AG04449 (cell line): ENCODE measurements at places on chromosomes 12 and 14.
A peak's percentile ranks its signal among the peaks of the same experiment; 100 is the strongest.

- DNase-seq, result no peak
These were observed 18.6 kb upstream of the PLEKHG3 start for GRCh38 chr14:64685371-64686281.

- DNase-seq, result no peak
These were observed 3.5 kb downstream of the LYZ start for GRCh38 chr12:69351462-69352236.

- no peak for DNase-seq
These were observed 16.5 kb downstream of the GMFB start for GRCh38 chr14:54472315-54472714.

- DNase-seq, result no peak
These were observed 90.2 kb downstream of the PPP1R12A start for GRCh38 chr12:79844693-79845092.

DNA sequence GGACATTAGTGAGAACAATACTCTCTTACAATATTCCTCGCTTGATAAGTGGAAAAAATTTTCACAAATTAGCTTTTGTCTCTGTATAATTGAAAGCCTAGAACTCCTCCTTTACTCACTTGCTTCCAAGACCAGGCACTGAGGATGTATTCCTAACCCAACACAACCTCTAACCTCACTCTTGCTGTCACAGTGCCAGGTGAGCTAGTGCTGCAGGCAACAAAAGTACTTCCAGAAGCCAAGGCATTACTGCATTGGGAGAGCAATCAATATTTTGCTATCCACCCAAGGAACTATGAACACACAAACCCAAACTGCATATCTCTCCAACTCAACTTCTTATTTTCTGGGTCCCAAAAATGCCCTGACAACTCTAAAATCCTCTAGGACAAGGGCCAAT lies 1081.0 kb downstream of the VRK1 start:
- no peak for DNase-seq

- DNase-seq, result no peak
These were observed 55.4 kb downstream of the CCER1 start for GRCh38 chr12:90899456-90900182.

- DNase-seq, result no peak
These were observed 8.4 kb downstream of the PELI2 start for GRCh38 chr14:56126637-56126913.

- DNase-seq, result no peak
These were observed 613.6 kb upstream of the USP15 start for GRCh38 chr12:61646639-61647038.

- no peak for DNase-seq
These were observed 89.6 kb downstream of the ERC1 start for GRCh38 chr12:1080520-1081223.

DNA sequence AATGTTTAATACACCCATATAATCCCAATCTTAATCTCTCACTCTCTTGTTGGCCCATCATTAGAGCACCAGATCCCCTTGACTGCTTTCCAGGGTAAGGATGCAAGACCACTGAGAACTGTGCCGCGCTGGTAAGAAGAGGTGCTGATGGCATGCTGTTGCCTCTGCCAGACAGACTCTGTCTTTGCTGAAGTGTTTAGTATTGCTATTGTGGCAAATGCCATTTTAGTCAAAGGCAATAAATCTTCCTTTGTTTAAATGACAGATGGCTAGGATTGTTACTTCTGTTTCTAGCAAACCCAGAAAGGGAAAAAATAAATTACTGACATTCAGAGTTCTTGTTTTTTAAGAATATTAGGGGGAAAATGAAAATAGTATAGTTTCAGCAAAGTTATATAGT lies 152.3 kb downstream of the MON2 start:
- DNase-seq, result no peak

DNA sequence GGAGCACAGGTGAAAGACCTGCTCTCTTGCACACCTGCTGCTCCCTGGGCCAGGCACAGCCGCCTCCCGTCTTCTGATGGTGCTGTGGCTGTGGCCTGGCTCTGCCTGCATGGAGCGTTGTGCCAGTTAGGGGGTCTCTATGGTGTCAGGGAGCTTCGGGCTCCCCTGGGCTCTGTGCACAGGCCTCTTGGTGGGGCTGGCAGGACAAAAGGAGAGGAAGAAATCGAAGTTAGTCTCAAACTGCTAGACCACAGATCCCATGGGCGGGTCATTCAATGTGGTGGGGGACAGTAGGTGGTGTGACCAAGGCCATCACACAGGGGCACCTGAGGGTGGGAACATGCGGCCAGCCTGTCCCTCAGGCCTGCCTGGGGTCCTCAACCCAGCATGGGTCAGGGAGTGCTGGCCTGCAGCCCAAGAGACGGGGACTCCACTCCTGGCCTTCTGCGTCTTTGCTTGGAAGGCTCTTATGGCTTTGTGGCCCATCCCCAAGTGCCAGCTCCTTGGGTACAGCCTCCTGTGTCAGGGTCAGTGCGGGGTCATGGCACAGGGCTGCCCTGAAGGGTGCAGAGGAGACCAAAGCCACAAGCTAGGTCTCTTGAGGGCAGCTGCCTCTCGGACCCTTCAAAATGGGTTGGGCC lies 84.1 kb downstream of the KIF26A start:
- no peak for DNase-seq

- DNase-seq, result peak; percentile 29
These were observed 14.3 kb downstream of the FNTB start for GRCh38 chr14:65000898-65001591.

- DNase-seq, result no peak
These were observed 613.2 kb downstream of the ETNK1 start for GRCh38 chr12:23238190-23238589.

- no peak for DNase-seq
These were observed at the start of gene P2RX7 for GRCh38 chr12:121132601-121133481. P2RX7 (plus strand) TSS chr12:121132876; CDS start chr12:121132971, 95 bp downstream.

GRCh38 chr12:111826316-111826715 lies 15.7 kb upstream of the MAPKAPK5 start:
- no peak for DNase-seq

DNA sequence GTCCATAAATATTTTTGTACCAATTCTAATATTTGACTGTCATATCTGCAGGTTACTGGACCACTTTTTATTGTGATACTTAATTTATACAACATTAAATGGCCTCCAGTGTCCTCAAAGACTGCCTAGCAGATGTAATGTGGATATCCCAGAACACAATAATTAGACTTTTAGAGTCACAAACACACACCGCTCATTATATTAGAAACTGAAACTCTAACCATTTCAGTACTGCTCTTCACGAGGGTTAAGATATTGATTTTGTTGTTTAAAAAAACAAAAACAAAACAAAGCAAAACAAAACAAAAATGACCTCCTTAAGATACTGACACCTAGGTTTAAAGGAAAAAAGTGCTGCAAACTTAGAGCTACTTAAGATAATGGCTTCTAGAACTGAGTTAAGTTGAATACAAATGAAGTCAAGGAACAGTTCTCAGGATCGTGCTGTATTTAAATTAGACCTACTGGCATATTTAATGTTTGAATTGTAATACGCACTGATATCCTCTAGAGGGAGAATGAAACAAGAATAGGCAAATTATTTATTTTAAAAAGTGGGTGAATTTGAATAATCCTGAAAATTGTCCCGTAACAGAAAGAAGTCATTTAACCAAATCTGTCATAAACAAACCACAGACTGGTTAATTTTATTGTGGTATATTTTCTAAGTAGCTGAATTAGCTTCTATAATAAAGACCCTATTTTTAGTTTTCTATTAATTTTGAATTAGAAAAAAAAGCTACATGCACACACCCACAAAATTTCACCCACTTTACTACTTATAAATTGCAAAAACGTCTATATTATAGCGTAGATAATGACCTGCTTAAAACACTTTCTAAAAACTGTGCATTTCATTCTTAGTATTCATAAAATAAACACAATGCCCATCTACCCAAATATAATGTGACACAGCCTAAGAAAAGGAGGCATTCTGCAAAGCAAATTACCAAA lies 395.2 kb upstream of the DCN start:
- DNase-seq, result no peak

- no peak for DNase-seq
These were observed 203.5 kb upstream of the RMST start for GRCh38 chr12:97259098-97259497.

GRCh38 chr12:59046763-59047534 lies 126.6 kb upstream of the LRIG3 start:
- DNase-seq, result no peak

DNA sequence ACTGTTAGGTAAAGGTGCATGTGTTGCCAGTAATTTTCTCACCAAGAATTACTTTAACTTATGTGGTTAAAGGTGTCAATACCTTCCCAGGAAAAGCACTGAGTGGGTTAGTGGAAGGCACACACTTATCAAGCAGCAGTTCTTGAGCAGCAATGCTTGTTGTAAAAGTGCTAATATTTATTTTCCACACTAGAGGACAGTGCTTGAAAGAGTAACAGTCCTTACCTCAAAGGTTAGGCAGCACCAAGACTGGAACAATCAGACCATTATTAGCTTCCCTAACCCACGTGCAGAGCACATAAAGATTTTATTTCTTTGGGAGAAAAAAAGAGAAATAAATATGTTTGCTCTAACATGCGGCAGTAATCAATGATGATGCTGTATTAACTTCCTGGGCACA lies 48.8 kb upstream of the KRR1 start:
- DNase-seq, result no peak
